ENCODE measurements at places on chromosomes 4 and X.

DNA sequence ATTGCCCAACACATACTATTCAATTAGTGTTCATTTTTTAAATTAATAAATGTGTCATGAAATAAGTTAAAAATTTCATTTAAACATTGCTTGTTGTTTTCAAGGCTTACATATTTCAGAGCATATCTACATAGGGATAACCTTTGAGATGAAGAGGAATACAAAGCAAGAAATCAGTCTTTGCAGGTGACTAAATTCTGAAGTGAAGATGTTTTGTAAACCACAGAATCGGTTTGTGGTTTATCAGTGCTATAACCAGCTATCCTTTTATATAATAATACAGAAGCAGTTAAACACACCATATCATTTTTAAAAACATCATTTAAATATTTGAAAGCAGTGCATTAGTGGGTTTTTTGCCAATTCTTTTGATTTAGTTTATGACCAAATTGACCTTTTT lies 26.9 kb downstream of the FAM241A start:
- DNase-seq = no peak

DNA sequence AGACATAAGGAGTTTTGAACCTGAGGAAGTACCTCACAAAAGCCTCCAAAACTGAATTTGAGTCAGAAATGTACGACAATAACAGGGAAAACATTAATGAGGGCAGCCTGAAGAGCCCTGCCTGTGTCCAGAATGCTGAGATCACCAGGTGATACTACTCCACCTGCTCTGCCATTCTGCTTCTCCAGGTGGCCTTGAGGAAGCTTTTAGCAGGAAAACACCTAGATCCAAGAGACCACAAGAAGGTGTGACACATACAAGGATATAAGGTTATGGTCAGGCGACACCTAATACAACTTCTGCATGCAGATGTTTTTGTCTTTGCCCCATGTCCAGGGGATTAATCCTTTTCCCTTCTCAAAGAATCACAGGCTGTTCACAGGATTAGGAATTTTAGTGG lies 15.3 kb downstream of the SOWAHB start:
- DNase-seq = no peak

- no peak for DNase-seq
Observed at GRCh38 chr4:185570727-185571126, 35.4 kb upstream of the PDLIM3 start.

DNA sequence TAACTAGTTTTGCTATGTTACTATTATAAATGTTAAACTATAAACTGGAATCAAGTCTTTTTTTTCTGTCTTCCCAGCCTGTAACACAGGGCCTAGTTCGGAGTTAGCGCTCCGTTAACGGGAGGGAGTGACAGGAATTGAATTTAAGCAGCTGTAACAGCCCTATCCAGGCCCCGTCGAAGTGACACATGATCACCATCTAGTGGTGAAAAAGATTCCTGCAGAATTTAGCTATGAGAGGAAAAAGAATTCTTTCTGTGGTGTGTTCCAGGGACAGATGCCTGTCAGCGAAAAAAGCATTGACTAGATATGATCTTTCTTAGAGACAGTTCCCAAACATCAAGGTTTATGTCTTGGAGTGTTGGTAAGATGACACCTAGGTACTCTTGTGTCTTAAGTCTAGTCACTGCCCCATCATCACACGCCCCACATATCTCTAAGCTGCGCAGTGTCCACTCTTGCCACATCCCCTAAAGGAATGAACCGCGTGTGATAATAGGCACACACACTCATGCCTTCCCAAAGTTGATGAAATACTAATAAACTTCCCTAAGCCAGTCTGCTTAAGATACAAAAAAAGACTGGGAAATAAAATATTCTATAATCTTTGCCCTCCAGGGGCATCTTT lies 2.1 kb downstream of the GAB3 start:
- DNase-seq = peak; percentile 75

DNA sequence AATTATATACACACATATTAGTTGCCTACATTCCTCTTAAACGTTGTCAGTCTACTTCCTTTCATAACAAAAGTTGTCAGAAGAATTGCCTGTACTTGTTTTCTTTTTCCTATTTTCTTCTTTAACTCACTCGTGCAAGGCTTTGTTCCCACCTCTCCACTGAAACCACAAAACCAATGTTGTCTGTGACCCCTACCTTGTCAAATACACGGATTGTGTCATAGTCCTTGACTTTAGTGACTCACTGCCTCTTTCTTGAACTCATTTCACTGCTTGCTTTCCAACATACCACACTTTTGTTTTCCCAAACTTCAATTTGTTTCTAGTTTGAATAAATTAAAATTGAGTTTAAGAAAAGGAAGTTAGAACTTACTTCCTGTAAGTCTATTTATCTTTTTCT lies 283.9 kb upstream of the AGA start:
- no peak for DNase-seq

DNA sequence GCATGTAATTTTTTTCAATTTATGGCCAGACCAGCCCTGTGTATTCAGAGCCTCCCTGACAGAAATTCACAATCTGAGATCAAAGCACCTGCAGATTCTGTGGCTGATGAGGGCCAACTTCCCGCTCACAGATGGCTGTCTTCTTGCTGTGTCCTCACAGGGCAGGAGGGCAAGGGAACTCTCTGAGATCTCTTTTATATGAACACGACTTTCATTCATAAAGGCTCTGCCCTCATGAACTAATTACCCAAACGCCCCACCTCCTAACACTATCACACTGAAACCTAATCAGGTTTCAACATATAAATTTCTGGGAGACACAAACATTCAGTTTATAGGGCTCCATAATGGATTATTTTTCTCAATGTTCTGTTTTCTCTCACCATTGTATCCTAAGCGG lies 192.6 kb downstream of the NWD2 start:
- DNase-seq = no peak

DNA sequence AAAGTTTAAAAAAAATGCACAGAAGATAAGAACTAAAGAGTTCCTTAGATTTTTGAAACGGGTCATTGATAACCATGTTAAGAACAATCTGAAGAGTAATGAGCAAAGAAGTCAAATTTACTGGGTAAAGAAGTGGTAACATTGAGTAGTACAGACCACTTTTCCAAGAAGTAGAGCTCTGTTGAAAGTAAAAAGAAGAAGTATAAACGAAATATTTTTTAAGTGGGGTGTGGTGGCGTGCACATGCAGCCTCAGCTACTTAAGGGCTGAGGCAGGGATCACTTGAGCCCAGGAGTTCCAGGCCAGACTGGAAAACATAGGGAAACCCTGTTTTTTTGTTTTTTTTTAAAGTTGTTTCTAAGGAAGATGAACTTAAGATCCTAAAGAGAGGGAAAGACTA lies 68.5 kb downstream of the UBA6 start:
- DNase-seq = peak; percentile 45

DNA sequence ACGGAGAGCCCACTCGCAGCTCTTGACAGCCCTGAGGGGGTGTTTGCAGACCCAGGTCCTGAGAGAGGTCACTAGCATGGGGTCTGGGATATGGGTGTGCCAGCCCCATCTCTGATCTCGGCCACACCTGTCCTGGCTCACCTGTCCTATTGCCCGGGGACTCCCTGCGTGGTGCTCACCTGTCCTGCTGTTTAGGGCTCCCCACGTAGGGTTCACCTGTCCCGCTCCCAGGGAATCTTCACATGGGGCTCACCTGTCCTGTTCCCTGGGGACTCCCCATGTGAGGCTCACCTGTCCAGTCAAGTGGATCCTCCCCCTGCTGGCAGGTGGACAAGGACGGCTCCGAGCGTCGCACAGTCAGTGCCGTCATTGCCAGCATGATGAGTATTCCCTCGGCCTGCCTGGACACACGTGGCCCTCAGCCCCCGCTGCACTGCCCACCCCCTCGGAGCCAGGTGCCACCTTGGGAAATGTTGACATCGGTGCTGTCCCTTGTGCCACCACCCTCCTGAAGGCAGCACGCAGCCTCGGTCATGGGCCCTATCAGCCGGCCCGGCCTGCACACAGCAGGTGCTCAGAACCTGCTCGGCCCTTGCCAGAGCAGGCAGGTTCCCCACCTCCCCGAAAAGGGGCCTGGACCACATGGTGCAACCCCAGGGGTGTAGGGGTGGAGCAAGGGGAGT lies 6.3 kb downstream of the SLC49A3 start:
- DNase-seq = no peak

- DNase-seq = no peak
Observed at GRCh38 chrX:154140742-154141141, 3.3 kb upstream of the OPN1LW start.

GRCh38 chr4:26410385-26411293 lies 79.6 kb downstream of the CCKAR start:
- peak; percentile 68 for DNase-seq

DNA sequence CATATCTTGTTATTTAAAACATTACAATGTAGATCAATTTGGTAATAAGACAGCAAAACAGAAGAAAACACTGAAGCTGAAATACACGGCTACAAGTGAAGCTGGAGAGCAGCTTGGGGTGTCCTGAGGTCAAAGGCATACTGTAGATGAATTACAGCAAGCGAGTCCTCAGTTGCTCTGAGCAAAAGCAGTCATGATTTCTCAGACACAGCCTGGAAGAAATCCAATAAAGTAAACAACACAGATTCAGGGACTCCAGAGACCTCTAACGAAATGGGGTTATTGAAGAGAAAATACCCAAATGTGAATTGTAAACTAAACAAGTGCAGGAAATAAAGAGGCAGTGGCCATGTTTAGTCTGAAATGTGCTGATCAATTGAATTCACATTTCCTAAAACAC lies 324.4 kb downstream of the CAMK2D start:
- no peak for DNase-seq

DNA sequence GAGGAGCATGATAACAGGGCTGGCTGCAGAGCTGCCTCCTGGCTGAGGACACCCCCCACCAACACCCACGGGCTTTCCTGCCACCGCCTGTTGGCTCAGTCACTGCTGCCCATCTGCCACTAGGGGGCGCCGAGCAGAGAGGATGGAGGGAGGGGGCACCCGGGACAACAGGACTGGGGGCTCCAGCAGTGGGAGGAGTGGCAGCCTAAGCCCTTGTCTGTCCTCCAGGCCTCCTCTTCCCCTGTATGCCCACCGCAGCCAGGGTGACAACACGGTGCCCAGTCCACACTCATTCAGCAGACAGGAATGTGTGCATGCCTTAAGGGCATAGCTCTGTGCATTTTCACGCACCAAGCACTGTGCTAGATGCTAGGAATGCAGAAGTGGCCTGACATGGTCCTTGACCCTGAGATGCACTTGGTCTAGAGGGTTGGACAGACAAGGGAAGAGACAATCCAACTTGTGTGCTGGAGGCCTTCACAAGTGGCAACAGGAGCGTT lies 149.9 kb downstream of the AMMECR1 start:
- DNase-seq = peak; percentile 38

- no peak for DNase-seq
Observed at GRCh38 chr4:184096561-184097240, 121.0 kb downstream of the ENPP6 start.

GRCh38 chr4:152081024-152081423 lies 320.2 kb upstream of the GATB start:
- DNase-seq = no peak

DNA sequence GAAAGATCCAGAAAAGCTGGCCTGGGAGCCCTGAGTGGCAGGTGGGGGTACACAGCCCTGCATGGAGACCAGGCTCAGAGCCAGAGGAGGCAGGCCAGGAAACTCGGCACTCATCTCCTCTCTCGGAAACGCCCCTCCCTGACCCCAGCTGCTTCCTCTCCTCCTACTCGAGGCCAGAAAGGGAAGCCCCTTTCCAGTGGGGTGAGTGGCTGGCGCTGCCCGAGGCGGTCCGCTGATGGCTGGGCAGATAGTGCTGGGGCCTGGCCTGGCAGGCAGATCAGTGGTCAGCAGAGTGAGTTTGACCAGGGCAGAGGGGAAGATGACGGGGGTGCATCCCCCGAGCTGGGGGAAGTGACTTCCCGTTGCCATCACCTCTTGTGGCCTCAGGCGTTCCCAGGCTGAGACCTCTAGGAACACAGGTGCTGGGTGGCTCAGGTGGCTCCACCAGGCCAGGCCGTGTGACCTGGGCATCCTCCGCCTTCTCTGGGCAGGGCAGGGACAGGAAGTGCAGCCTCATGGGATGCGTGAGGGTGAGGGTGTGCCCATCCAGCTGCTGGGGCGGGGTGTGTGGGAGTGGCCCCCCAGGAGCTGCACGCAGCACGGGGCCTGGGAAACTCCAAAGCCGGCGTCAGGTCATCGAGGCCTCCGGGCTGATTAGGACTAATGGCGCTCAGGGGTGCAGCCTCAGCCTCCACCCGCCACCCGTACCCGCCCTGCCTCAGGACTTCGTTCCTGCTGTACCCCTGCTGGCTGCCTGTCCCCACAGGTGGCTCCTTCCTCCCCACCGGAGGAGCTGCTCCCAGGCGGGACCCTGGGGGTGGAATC lies 5.7 kb downstream of the SH3BP2 start:
- peak; percentile 74 for DNase-seq

GRCh38 chrX:77450996-77451395 lies 3.8 kb downstream of the FGF16 start:
- no peak for DNase-seq

DNA sequence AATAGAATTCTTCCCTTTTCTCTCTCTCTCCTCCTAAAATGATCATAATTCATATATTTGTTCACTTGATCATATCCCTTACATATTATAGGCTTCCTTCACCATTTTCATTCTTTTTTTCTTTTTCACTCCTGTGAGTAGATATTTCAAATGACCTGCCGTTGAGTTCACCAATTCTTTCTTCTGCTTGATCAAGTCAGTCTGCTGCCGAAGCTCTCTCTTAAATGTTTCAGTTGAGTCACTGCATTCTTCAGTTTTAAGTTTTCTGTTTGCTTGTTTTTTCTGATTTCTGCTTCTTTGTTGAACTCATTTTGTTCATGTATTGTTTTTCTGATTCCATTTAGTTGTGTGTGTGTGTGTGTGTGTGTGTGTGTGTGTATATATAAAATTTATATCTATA lies 354.3 kb downstream of the GPAT3 start:
- DNase-seq = no peak

DNA sequence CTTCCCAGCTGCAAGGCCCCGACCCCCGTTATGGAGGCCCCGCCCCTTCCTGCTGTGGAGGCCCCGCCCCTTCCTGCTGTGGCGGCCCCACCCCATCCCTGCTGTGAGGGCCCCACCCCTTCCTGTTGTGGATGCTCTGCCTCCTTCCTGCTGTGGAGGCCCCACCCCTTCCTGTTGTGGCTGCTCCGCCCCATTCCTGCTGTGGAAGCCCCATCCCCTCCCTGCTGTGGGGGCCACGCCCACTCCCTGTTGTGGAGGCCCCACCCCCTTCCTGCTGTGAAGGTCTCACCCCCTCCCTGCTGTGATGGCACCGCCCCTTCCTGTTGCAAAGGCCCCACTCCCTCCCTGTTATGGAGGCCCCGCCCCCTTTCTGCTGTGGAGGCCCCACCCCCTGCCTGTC lies 104.9 kb upstream of the PSAPL1 start:
- peak; percentile 27 for DNase-seq

DNA sequence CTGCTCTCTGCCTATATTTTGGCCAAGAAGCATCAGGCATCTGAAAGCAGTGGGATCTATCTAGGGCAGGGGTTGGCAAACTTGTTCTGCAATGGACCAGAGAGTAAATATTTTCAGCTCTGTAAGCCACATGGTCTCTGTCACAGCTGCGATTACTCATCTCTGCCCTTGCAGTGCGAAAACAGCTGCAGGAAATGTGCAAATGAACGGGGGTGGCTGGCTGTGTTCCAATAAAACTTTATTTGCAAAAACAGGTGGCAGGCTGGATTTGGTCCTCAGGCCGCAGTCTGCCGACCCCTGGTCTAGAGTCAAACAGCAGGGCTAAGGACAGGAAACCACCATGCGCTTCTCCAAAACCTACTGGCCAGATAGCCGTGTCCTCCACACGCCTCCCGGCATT lies 48.6 kb downstream of the ACOX3 start:
- DNase-seq = no peak
